Mesothelial cell of epicardium (in vitro differentiated cells): ENCODE measurements at places on chromosomes 4 and X.

- DNase-seq = no peak
These were observed 224.0 kb upstream of the HHIP start for GRCh38 chr4:144421839-144422565.

DNA sequence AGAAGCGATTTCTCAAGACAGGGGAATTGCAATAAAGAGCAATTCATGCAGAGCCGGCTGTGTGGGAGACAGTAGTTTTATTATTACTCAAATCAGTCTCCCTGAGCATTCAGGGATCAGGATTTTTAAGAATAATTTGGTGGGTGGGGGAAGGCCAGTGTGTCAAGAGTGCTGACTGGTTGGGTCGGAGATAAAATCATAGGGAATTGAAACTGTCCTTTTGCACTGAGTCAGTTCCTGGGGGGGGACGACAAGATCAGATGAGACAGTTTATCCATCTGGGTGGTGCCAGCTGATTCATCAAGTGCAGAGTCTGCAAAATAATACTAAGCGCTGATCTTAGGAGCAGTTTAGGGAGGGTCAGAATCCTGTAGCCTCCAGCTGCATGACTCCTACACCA is 502.4 kb downstream of the NLGN4X start:
- DNase-seq = no peak

GRCh38 chr4:186628058-186628711 is 72.8 kb upstream of the MTNR1A start:
- no peak for DNase-seq

DNA sequence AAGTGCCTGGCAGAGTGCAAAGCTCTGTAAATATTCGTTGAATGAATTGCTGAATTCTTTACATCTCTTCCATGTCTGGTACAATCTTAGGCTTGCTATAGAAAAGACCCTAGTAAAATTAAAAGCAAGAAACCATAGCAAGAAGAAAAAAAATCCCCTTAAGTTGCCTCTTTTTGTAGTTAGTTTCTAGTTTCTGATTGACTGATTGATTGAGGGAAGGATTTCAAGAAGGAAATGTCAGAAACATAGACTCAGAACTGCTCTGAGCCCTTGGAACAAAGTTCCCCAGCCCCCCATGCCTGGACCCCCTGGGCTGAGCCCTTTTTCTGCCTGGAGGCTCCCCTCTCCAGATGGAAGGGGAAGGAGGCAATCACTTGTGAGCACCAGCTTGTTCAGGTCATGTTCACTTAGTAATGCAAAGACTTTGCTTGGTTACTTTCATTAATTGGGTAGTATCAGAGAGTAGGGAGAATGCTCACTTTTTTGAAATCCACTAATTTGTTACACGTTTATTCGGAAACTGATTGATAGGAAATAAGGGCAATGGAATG is 35.6 kb downstream of the DAPP1 start:
- DNase-seq = no peak

- DNase-seq = no peak
These were observed 21.1 kb downstream of the VSIG4 start for GRCh38 chrX:66018585-66019309.

DNA sequence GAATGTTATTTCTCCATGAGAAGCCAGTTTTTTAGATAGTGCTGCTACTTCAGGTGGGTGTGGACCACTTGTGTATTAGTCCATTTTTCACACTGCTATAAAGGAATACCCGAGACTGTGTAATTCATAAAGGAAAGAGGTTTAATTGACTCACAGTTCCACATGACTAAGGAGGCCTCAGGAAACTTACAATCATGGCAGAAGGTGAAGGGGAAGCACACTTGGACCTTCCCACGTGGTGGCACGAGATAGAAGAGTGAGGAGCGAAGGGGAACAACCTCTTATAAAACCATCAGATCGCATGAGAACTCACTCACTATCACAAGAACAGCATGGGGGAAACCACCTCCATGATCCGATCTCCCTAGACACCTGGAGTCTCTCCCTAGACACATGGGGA is 3.4 kb upstream of the PPID start:
- DNase-seq = no peak

GRCh38 chrX:22396408-22396807 is 123.7 kb downstream of the CBLL2 start:
- DNase-seq = no peak

GRCh38 chr4:68358988-68359387 is 9.1 kb upstream of the YTHDC1 start:
- no peak for DNase-seq

- no peak for DNase-seq
These were observed 365.7 kb upstream of the CPEB2 start for GRCh38 chr4:14636563-14636962.

DNA sequence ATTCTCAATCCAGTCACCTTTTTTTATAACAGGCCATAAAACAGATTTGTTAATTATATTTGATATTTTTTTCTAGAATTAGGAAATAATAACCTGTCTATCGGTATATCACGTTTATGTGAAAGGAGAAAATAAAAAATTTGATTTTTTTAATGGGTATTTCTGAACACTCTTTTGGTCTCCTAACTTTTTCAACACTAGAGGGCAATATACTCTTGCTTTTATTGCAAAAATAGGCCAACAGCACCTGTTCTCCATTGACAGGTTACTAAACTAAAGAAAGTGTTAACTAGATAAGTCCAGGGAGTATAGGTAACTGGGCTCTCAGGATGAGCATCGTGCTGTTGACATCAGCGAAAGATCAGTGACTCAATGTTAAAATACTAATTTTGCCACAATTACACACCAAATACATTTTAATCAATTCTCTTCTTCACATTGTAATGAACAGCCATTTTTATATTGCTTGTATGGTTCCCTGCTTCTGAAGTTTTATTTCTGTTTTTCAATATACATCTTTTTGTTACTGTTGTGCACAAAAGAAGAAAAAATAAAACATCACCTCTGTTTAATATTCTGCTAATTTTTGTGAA is 22.8 kb downstream of the NDST4 start:
- DNase-seq = no peak
